SK-MEL-5 (cell line): ENCODE measurements at places on chromosomes 2 and 18. TPM values are rescaled to one million over a fixed set of nuclear protein-coding genes. Genes with fewer than 3 reads are reported as not detected.

DNA sequence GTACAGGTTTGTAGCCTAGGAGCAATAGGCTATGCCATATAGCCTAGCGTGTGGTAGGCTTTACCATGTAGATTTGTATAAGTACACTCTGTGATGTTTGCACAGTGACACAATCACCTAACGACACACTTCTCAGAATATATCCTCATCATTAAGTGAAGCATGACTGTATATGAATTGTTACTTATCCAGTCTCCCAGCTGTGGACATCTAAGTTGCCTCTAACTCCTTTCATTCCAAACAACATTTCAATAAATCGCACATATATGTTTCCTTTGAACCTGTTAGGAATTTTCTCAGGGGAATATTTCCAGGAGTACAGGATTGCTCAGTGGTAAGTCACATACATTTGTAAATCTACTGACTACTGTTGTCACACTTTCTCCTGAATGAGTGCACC is 90.0 kb downstream of the ARHGAP15 start:
- DNase-seq: no peak

- DNase-seq: no peak
These were observed 227.9 kb upstream of the COPS8 start for GRCh38 chr2:236857781-236858180.

DNA sequence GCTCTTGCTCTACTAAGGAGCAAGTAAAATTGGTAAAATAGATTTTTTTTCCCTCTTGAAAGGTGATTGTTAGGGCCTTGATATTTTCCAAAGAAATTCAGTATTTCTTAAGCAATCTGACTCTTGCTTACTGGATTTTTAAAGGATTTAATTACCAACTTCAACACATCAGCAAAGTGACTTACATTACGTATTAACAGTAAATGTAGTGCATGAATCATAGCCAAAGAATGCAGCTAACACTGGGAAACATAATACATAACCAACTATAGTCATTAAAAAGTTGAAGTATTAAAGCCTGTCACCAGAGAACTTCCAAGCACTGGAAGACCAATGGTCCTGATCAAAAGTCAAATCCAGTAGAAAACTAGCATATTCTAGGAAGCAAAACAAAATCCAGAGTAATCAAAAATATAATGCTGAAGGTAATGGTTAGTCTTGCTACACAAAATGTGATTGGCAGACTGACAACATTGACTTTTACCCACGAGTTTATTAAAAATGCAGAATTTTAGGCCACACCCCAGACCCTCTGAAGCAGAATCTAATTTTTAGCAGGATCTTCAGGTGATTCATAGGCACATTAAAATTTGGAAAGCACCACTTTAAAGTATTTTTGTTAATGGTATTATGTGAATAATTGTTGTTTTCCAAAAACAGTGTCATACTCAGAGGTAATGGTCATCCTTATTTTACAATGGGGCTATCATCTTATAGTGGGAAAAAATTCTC is 31.8 kb upstream of the CAVIN2 start:
- no peak for DNase-seq

DNA sequence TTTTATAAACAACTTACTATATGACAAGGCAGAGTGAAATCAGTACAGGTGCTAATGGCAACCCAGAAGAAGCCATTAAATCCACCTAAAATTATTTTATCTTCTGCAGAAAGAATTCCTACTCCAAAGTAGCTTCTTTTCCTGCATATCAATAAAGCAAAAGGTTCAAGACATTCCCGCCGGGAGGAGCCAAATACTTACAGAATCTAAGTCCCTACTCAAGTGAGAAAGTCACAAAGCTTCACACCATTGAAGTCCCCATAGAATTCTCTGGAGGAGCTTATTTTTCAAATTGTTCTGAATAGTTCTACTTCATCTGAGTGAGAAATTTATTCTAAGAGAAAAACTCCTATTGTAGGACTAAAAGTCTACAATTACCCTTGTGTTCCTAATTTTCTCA is 233.7 kb upstream of the HNRNPA3 start:
- DNase-seq: peak; percentile 19

DNA sequence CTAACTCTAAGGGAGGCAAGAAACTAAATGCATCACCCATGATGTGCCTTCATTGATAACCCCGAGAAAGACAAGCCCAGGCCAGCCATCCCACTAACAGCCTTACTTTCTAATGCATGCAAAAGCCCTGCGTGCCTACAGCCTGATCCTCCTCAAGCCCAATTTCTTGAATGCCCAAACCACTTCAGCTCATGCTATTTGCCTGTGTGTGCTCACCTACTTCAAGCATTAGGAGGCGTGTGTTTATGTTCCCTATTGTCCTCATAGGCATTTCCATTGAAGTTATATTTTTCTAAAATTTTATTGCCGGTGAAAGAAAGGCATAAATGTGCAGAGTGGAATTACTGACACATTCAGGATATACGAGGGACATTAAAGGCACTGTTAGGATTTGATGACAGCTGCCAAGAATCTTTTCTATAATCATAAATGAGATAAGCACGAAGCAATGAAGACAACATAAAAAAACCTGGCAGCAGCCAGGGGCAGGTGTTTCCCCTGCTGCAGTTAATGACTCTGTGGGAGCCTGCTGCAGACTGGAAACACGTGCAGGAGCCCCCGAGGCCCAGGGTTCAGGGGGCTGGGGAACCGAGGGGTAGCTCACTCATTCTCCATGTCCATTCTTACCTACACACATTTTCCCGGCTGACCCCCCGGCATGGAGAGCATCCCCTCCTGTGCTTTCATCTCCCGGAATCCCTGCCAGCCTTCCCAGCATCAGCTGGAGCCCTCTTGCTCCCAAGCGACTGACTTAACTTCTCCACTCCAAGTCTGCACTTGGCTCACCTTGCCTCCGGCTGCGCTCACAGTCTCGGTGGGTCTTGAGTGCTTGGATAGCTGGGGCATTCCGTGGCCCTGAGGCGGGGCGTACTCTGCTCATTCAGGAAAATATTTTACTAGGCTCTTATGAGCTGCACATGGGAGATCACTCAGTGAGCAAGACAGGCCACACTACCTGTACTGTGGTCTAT is 292.3 kb upstream of the SIX2 start:
- DNase-seq: no peak

- DNase-seq: no peak
These were observed 34.3 kb upstream of the CD226 start for GRCh38 chr18:69981948-69982347.

DNA sequence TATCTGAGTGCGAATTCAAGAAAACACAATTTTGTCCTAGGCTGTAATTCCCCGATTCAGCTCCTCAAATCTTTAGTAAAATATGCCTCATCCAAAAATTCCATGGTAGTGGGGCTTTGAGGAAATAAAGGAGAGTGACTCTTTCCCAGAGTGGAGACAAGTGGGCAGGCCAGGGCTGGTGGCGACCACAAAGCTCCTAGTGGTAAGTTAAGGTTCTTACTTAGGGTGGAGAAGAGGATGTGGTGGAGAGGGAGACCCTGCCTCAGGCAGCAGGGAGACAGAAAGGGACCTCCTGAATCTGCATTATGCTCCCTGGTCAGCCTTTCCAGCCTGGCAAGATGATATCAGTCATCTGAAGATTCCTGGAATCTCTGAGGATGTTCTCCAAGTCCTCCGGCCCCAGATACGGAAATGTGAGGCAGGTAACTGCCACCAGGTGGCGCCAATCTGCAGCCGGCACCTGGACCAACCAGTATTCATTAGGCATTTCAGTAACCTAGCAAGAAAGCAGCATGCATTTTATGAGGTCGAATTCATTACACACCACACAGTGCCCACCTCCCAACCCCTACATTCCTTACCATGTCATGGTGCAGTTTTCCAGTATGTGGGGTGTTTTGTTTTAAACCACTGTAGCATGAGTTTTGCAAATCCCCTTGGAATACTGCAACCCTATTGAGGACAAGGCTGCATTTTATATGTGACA is 106.4 kb downstream of the POLE4 start:
- peak; percentile 73 for DNase-seq

- no peak for DNase-seq
These were observed 50.1 kb downstream of the ITGAV start for GRCh38 chr2:186639939-186640338.

DNA sequence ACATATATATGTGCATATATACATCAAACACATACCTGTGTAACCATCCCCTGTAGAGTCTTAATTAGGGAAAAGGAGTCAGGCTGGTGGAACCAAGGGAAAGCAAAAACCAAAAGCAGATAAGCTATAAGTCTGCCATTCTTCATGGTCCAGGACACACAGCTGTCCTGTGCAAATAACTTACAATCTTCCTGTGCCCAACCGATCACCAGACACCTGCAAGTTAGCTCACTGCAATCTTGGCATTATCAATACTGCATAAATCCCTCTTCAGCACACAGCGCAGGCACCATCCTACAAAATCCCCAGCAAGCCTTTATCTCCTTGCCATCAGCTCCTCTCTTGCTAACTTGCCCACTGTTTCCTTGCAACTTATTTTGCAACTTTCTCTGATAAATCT is 60.8 kb upstream of the DYNAP start:
- no peak for DNase-seq

- DNase-seq: peak; percentile 46
These were observed 207.2 kb downstream of the RND3 start for GRCh38 chr2:150280231-150280630.

DNA sequence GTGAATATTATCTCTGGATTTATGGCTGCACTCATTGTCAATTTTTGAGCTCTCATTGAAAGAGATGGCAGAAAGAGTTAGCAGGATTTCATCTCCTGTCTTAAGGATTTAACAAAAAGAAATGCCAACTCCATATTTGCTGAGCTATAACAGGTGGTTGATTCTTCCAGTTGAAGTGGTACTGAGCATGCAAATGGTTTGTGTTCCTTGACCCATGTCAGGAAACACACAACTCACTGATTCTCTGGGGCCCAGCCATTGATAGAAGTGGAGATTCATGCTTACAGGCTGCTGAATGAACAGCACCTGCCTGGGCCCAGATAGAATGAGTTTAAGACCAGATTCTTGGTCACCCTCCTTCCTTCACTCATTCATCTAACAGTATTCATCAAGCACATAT is 128.8 kb downstream of the CERS6 start:
- DNase-seq: no peak

GRCh38 chr2:16273111-16273510 is 332.8 kb downstream of the MYCN start:
- no peak for DNase-seq

- DNase-seq: no peak
These were observed 391.6 kb downstream of the ADCYAP1 start for GRCh38 chr18:1296237-1296636.

- peak; percentile 84 for DNase-seq
These were observed 10.8 kb upstream of the COX7A2L start for GRCh38 chr2:42371611-42372473.

GRCh38 chr2:160581448-160581847 is 87.8 kb upstream of the RBMS1 start:
- peak; percentile 72 for DNase-seq

GRCh38 chr18:34857320-34857719 is 147.2 kb downstream of the DTNA start:
- no peak for DNase-seq

GRCh38 chr2:122100346-122100745 is 344.9 kb downstream of the TSN start:
- DNase-seq: no peak

- DNase-seq: no peak
These were observed 69.4 kb upstream of the CBLN2 start for GRCh38 chr18:72613534-72613930.

DNA sequence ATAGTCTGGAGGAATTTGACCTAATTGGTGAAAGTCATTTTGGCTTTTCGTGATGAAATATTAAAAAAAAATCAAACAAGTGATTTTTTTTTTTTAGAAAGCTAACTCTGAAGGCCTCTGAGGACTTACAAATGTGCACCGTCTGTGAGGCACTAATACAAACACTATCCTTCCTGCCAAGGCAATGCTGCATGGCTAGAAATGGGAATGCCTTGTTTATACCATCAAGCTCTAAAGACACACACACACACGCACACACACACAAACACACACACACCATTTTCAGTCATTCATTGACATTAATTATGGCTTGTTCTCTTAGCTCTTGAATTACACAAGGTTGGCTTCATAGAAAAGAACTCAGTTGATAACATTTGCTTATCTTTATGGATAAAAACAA is 1242.0 kb upstream of the ACVR2A start:
- no peak for DNase-seq

- no peak for DNase-seq
These were observed 53.5 kb downstream of the MEP1B start for GRCh38 chr18:32243358-32243757.

GRCh38 chr18:49230326-49230725 is 230.1 kb downstream of the DYM start:
- no peak for DNase-seq

- no peak for DNase-seq
These were observed 94.7 kb upstream of the CDKL4 start for GRCh38 chr2:39338502-39338901.

GRCh38 chr18:48337053-48337452 is 72.1 kb downstream of the ZBTB7C start:
- DNase-seq: no peak

- no peak for DNase-seq
These were observed 473.1 kb downstream of the XIRP2 start for GRCh38 chr2:167361426-167361825.

DNA sequence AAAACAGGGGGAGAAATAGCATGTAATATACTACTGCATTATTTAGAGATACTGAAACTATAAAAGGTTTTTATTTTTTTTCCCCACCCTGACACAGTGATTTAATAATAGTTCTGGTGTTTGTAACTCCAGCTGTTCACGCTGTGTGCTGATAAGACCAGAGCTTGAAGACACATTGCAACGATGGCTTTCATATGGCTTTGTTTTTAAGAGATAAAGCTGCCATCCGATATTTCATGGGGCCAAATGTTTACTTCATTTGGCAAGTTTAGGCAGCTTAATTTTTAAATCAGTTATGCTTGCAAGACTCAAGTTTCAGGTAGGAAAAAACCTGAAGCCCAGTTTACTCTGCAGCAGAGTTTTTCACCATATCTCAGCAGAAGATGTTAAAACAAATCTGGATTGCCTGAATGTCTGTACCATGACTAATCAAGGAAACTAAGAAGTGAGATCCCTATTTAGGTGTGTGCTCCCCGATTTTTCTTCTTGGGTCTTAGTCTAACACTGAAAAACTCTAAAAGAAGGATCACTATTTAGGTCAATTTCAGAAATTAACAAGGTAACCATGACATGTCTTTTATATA is 508.6 kb downstream of the PARD3B start:
- DNase-seq: no peak

GREB1 gene
- 57.6 and 72.2 TPM in 2 replicates for total RNA-seq

CTIF gene
- total RNA-seq: 3.7 and 6.2 TPM in 2 replicates

SDC1 gene
- 24.0 and 26.5 TPM in 2 replicates for total RNA-seq

FAM124B gene
- 0.13 TPM in 1 of 2 replicates, not detected in the other for total RNA-seq

MARCO gene
- not detected in 2 replicates for total RNA-seq

DLX1 gene
- 3.6 and 4.8 TPM in 2 replicates for total RNA-seq

LAMA3 gene
- total RNA-seq: 0.67 and 1.1 TPM in 2 replicates

KIF5C gene
- total RNA-seq: 1.3 and 1.4 TPM in 2 replicates

DUSP19 gene
- total RNA-seq: 7.5 and 8.1 TPM in 2 replicates

EFHD1 gene
- 0.29 and 0.71 TPM in 2 replicates for total RNA-seq

SEPTIN10 gene
- total RNA-seq: 26.5 and 26.6 TPM in 2 replicates

ZBTB7C gene
- 0.16 TPM in 1 of 2 replicates, not detected in the other for total RNA-seq

STEAP3 gene
- total RNA-seq: 6.0 and 8.5 TPM in 2 replicates
